Stimulated activated CD8-positive, alpha-beta memory T cell treated with anti-CD3 and anti-CD28 coated beads, Interleukin-7, amount 100 ng/mL, for 24 hours (primary cell): ENCODE measurements at places on chromosomes 12 and 14.

- DNase-seq, result no peak
Measured at GRCh38 chr14:21001218-21001617, 2.1 kb downstream of the SLC39A2 start.

GRCh38 chr14:74019408-74020137, 424 bp downstream of the BBOF1 start:
- no peak for DNase-seq

DNA sequence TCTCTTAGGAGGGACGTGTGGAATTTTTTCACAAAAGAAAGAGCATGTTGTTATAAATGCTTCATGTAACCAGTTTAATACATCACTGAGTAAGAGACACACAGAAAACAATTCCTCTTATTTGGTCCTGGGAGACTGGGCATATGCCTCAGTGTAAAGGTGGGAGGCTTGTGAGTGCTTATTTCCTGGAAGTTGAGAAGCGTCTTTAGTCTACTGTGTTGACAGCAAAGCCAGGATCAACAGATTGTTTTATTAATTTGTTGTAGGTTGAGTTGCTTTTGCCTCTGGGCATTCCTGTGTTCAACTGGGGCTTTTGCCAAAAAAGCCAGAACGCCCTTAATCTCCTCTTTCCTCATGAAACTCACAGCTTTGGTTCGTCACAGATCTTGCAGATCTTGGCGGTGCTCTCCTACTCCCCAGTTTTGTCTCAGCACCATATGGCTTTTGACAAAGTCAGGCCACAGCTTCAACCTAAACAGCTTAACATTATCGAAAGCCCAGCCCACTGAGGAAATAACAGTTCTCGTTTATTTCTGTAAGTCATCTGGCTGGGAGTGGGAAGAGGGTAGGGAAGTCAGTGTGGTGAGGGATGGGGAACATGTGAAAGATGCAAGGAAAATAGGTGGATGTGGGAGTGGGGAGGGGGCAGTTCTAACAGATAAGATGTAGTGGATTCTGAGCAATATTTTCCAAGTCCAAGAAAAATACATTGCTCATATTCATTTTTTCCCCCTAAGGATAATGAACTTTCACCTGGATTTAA, 227.2 kb downstream of the DACT1 start:
- DNase-seq, result no peak

- no peak for DNase-seq
Measured at GRCh38 chr12:109432431-109432830, 44.7 kb downstream of the KCTD10 start.

DNA sequence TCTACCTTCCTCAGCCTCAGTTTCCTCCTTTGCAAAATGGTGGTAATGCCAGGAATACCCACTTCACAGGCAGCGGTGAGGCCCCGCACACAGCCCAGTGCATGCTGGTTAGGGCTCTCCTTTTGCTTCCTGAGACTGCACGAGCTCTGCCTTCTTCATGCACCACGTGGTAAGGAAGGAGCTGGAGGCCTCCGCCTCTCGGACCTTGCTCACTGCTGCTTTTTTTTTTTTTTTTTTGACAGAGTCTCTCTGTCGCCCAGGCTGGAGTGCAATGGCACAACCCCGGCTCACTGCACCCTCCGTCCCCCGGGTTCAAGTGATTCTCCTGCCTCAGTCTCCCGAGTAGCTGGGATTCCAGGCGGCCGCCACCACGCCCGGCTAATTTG, 18.1 kb downstream of the TAMALIN start:
- no peak for DNase-seq
